Kasumi-1 (cell line): ENCODE measurements at places on chromosomes 4 and X.

DNA sequence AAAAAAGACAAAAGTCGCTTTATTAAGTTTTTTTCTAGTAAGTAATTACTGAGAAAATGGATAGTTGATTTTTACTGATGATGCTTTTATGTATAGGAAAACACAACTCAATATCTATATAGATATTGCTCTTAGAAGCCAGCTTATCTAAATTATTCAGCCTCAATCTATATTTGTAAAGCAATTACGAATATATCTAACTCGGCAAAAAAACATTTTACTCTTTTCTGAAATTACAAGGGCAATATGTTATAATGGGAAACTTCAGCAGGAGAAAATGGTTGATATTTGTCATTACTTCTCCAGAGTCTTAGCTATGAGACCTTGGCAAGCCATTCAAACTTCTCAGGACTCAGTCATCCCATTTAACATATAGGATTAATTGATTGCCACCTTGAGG lies 228.5 kb downstream of the SLC7A11 start:
- DNase-seq: no peak

GRCh38 chr4:109053257-109053656 lies 249.2 kb downstream of the COL25A1 start:
- no peak for DNase-seq

- no peak for DNase-seq
Measured at GRCh38 chrX:41846714-41847113, 76.6 kb downstream of the CASK start.

GRCh38 chr4:1230971-1231636 lies 17.8 kb downstream of the CTBP1 start:
- DNase-seq: no peak

- DNase-seq: no peak
Measured at GRCh38 chr4:110902500-110902899, 279.6 kb upstream of the PITX2 start.

DNA sequence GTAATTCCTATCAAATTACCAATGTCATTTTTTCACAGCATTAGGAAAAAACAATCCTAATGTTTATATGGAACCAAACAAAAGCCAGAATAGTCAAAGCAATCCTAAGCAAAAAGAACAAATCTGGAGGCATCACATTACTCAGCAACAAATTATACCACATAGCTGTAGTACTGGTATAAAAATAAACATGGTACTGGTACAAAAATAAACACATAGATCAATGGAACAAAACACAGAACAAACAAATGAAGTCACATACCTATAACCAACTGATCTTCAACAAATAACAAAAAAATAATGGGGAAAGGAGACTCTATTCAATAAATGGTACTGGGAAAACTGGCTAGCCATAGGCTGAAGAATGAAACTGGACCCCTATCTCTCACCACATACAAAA lies 37.4 kb downstream of the PPA2 start:
- no peak for DNase-seq

GRCh38 chr4:6840062-6840976 lies 57.8 kb downstream of the KIAA0232 start:
- no peak for DNase-seq

DNA sequence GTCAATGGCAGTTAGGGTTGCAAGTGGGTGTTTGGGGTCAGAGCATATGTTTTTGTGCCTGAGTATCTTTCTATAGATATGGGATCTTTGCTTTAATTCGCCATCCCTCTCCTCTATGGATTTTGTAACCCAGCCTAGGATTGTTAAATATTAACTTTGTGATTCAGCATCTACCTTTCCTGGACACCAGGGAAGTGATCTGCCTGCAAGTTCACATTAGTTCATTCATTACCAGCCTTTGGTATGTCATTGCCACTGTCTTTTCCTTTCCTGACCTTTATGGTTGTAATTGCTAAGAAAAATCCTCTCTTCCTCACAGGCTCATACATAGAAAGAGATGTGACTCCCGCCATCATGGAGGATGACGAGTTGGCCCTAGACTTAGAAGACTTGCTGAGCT lies 73.8 kb downstream of the KIT start:
- no peak for DNase-seq

GRCh38 chrX:40009890-40010289 lies 87.9 kb downstream of the BCOR start:
- no peak for DNase-seq

DNA sequence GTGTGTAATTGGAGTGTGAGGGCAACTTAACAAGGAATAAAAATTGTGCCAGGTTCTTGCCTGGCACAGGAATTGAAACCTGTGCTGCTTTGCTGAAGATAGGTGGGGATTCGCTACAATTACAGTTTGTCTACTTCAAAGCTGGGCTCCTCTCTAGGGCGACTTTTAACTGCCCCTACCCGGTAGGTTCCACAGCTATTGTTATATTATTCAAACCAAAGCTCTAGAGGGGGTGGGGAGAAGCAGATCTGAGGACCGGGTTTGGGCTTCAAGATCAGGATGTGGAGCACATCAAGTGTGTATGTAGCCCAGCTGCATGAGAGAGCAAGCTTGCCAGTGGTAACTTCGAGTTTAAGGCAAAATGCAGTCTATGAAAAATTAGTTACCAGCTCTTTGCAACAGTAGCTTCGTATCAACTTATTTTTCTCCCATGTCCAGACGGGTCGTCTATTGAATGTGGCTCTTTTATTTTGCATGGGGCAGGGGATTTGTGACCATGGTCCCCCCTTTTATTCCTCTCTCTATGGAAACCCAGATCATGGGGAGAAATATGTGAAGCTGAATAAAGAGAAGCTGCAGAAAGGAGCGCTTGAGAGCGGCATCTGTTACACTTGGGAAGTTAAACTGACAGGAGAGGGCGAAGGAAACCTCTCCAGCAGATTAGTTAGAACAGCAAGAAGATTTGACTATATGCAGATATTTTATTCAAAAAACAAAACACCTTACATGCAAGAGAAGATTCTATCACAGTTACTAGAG lies 3.2 kb upstream of the POU3F4 start:
- DNase-seq: no peak

- DNase-seq: no peak
Measured at GRCh38 chr4:111018216-111018615, 395.3 kb upstream of the PITX2 start.

DNA sequence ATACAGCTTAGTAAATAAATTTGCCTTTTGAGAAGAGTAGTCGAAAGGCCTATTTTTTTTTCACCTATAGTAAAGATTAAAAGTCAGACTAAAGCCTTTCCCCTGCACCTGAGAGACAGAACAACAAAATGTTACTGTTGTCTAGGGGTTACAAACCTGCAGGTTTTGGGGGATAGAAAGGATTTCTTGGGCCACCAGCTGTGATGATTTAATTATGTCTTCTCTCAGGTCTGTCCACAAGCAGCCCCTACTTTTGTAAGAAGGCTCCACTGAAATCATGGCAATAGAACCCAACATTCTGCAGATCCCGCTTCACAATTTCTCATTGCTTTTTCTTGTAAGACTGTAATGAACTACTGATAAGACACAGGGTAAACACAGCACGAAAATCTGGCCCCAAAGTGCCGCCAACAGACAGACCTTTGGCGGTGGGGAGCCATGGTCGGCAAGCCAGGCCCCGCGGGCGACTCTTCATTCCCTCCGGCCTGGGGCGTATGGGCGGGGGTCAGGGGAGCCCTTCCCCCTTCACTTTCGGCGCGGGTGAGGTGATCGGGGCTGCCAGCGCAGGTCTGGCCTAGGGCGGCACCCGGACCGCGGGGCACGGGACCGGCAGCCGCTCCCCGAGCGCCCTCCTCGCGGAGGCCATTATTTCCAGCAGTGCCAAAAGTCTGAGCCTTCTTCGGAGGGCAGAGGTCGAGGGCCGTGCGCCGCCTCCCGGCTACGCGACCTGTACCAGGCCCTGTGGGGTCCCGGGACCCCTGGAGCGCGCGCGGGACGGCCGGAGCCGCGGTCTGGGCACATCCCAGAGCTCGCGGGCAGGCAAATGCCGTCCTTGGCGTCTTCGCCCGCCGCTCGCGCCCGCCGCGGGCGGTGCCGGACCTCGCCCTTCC lies 812 bp upstream of the KDM6A start:
- no peak for DNase-seq

- DNase-seq: no peak
Measured at GRCh38 chr4:9924750-9925149, 96.5 kb downstream of the SLC2A9 start.
